ENCODE measurements at places on chromosomes 4 and X. TPM values are rescaled to one million over a fixed set of nuclear protein-coding genes. Genes with fewer than 3 reads are reported as not detected.

DNA sequence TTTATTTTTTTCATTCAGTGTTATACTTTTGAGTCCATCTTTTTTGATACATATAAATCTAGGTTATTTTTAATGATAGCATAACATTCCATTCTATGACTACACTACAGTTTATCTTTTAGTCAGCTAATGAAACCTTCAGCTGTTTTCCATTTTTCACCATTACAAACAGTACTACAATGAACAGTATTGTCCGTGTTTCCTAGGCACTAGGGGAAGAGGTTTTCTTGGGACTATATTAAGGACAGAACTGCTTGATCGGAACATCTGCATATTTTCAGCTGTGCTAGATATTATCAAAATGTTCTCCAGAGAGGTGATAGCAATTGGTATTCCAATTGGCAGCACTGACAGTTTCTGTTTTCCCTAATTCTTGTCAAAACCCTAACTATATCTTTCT, 44.3 kb upstream of the HCCS start:
- DNase-seq: no peak

DNA sequence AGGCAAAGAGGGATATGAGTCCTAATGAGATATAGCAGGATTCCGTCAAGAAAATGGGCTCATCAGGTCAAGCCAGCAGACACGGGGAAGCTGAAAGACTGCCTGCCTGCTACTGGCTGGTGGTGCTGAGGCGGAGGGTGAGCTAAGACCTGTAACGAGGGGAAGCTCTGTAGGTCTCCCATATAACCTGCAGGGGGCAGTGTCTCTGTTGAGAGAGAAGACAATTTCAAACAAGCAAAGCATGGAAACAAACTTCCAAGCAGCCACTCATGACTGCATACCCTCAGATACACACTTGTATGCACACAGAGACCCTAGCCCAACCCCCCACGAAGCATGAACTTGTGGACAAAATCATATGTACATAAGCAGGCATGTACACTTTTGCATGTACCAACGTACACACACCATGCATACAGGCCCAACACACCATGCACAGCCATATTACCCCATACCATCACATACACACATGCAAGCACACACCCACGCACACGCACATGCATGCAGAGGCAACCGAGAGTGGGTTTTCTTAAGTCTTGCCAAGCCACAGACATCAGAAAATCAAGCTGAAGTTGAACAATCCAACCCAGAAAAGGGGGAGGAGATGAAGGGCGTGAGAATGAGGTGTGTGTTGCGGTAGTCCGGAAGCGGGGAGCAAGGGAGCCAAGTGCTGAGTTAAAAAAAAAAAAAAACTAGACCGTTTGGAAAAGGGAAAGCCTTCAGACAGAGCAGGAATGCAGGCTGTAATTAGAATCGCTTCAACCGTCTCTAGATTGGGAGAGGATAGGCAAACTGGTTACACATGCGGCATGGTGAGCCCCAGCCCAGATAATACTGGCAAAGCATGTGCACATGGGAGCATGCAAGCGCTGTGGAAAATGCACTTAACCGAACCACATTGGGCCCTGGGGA, 71.0 kb downstream of the PJA1 start:
- peak; percentile 23 for DNase-seq

GRCh38 chr4:83708500-83709175, 172.7 kb downstream of the GPAT3 start:
- no peak for DNase-seq

MAGEA1 gene
- not detected for total RNA-seq

EMCN gene
- total RNA-seq: not detected

RBM47 gene
- total RNA-seq: 1.5 TPM

GRCh38 chrX:71106427-71106826, at the start of gene CXorf65:
Gene CXorf65 (minus strand): TSS chrX:71106740. CDS start chrX:71106556, 184 bp downstream.
- no peak for DNase-seq

- no peak for DNase-seq
Measured at GRCh38 chrX:123846577-123847038, 13.2 kb upstream of the XIAP start.

DNA sequence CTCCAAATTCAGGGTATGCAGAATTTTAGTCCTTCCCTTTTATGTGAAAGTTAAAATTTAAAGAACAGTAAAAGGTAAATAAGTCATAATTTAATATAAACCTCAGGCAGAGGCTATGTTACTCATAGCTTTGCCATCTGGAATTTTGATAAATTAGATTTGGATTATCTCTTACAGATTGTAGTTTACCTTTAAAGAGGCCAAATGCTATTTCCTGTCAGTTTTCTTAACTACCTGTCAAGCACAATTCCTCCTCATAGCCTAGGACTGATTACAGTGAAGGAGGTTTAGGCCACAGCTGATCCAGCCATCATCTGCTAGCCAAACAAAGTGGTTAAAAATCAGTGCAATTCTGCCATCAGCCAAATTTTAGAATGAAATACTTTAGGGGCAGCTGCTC, 128.1 kb downstream of the MFAP3L start:
- no peak for DNase-seq

SLC7A11 gene
- total RNA-seq: 0.78 TPM

DNA sequence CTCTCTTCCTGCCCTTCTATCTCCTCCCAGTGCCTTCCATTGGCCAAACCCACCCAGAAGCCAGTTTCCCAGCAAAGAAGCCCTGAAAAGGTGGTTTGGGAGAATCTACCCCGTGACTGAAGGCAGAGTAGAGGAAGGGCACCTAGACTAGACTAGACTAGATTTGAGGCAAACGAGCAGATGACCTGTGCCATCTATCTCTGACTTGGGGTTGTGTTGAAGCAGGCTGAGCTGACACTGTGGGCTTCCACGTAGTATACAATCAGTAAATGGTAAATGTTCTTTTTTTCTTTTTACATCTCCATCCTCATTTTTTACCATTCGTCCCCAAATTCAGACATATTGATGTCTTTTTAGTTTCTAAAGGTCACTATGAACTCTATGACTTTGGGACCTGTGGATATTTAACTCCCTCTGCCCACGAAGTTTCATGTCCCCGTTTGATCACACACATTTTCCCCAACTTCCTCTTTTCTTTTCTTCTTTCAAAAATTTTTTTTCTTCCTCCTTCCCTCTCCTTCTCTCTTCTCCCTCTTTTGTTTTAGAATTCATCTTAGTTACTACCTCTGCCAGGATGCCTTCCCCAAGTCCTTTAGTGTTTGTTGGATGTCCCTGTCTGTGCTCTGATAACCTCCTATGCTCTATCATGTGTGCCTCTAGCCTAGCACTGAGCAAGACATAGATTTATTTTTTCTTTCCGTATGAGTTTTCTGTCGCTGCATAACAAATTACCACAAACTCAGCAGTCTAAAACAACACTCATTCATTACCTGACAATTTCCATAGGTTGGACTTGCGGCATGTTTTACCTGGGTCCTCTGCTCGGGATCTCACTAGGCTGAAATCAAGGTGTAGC, 6.2 kb upstream of the AFF1 start:
- no peak for DNase-seq

GRCh38 chrX:12894074-12895030, 12.1 kb upstream of the TLR8 start:
- peak; percentile 45 for DNase-seq

STAP1 gene
- total RNA-seq: 3.9 TPM

CYLC1 gene
- total RNA-seq: not detected

GRCh38 chrX:106725931-106726330, 570 bp upstream of the RNF128 start:
- no peak for DNase-seq

DNA sequence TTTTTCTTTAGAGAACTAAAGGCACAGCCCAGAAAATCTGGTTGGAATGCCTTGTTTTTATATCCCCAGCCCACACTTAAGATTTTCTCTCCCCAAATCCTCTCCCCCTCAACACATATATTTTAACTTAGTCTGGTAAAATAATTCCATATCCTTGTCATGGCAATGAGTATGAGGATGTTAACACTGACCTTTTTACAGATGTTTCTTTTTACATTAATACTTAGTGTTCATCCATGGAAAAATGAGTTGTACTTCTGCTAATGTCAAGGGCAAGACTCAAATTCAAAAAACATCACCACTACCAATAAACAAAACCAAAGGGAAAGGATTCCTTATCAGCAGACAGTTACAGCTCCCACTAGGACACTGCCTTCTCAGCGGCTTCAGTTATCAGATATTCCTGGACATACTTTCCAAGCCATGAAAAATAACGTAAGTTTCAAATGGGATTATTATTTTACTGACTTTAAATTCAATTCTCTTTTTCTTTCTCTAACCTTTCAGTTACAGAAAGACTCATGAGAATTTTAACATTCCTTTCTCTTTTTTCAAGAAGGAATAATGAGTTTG, 83.3 kb downstream of the RASL11B start:
- no peak for DNase-seq

DNA sequence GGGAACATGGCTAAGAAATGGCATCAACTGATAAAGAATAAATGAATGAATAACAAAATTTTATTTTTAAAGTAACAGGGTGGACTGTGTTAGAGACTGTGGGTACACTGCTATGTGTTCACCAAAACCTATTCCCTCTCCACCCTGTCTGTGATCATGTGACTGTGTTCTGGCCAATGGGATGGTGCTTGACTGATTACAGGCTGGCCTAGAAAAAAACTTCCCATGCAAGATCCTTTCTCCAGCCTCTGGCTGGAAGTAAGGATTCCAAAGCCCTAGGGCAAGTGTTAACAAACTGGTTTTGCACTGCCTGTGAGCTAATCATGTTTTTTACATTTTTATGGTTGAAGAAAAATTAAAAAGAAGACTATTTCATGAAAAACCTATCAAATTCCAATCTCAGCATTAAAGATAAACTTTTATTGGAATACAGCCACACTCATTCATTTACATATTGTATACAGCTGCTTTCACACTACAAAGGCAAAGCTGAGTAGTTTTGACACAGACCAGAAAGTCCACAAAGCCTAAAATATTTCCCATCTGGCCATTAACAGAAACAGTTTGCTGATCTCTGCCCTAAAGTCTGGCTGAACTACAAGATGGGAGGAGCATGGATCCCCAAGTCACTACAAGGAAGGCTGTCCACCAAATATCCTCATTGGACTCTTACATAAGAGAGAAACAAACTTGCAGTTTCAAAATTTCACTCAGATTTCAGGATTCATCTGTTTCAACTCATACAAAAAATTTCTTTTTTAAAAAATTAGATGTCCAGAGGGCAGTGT, 133.2 kb downstream of the ARHGAP6 start:
- DNase-seq: no peak

GRCh38 chr4:105181259-105181658, 34.6 kb downstream of the TET2 start:
- DNase-seq: no peak

TBC1D9 gene
- total RNA-seq: 0.67 TPM

DNA sequence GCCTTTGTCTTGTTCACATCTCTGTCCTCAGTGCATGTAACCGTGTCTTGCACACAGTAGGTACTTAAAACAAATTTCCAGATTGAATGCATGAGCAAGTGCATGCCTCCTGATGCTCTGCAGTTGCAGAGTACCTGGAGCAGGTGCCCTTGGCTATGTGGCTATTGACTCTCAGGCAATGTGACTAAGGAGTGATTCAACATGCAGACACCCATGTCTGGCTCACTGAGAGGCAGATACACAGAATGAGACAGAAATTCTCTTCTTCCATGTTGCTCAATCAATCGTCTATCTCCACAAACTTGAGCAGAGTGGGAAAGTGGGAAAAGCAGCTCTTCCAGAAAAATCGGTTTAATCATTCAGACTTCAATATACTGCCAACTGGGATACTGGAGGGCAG, 111.0 kb downstream of the CHRDL1 start:
- no peak for DNase-seq

- DNase-seq: no peak
Measured at GRCh38 chr4:105765690-105766407, 57.3 kb downstream of the GSTCD start.

DNA sequence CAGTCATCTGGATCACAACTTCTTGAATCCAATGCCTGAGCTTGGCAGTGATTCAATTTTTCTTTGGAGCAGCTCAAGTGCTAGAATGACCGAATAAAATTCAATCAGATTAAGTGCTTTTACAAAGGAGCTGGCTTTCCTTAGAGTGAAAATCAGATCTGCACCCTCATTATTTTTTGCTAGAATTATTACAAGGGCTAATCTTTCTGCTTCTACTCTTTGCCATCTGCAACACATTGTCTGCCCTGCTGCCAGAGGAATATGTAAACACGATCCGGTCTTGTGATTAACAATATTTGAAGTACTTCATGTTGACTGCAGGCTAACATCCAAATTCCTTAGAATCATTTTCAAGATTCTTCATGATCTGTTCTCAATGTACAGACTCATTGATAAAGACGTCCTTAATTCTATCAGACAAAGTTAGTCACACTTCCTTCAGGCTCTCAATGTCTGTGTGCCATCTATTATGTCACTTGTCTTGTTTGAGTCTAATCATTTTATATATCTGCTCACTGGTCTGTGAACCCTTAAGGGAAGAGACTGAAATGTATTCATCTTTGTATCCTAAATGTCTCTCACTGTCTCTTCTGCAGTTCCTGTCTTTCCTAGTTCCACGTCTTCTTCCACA, 531.2 kb downstream of the GALNTL6 start:
- DNase-seq: no peak

DNA sequence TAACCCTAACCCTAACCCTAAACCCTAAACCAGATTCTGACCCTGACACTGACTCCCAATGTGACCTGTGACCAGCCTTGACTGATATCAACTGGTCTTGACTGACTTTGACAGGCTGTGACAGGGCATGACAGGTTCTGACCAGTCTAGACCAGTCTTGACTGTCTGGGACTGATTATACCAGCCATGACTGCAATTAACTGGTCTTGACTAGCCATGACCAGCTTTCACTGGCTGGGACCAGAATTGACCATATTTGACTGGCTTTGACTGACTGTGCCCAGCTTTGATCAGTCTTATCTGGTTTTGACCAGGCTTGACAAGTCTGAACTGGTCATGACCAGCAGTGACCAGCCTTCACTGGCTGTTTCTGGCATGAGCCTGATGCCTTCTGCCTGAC, 95.5 kb downstream of the BMP15 start:
- no peak for DNase-seq

DNA sequence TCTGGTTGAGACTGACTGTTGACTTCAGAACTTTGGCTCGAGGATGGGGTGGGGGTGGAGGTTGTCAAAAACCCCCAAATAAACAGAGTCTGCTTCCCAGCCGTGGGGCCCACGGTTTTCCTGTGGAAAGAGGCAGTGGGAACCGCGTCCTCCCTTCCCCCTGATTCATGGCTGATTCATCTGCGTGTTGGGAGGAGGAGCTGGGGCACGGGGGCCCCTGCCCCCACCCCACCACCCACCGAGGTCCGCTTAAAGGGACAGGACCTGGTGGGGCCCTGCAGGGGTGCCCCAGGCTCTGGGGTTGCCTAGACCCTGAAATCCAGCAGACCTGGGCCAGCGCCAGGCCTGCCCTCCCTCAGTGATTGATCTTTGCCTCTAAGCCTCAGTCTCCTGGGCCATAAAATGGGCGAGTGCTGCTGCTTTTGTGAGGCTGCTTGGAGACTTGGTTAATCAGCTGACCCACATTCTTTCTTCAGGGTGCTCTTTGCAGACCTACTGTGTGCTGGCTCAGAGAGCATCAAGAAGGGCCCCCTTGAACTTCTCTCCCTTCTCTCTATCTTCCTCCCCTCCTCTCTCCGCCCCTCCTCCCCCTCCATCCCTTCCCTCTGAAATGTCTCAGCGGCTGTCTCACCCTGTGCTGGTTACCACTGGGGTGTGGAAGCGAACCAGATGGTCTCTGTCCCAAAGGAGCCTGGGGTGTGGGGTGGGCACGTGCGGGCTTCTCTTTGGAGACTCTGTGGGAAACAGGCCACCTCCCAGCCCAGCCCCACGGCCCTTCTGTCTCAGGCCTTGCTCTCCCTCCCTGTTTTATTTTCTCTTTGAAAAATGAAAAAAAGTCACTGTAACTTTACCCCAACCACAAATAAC, 9.1 kb downstream of the HTRA3 start:
- no peak for DNase-seq

TRMT2B gene
- 44.1 TPM for total RNA-seq

- no peak for DNase-seq
Measured at GRCh38 chr4:156797206-156797605, 174.4 kb downstream of the PDGFC start.

TMSB15B gene
- total RNA-seq: 6.1 TPM
